Thymus (tissue), 14 donors: ENCODE measurements at places on chromosomes 1 and 21. TPM values are rescaled to one million over a fixed set of nuclear protein-coding genes. Genes with fewer than 3 reads are reported as not detected.

DNA sequence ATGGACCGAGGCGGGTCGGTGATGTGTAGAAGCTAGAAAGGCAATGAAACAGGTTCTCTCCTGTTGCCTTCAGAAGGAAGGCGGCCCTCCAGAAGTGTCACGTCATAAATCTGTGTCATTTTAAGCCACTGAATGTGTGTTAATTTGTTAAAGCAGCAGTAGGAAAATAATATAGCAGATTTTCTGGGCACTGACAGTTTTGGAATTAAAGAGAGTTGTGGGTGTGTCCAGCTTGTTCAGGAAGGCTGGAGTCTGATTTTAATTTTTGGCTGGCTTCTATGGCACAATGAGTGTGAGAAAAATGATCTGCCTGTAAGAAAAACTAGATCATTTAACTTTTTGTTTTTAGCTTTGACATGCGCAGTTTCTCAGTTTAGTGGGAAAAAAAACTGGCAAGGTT lies 177.3 kb downstream of the EDEM3 start:
- DNase-seq = no peak

DNA sequence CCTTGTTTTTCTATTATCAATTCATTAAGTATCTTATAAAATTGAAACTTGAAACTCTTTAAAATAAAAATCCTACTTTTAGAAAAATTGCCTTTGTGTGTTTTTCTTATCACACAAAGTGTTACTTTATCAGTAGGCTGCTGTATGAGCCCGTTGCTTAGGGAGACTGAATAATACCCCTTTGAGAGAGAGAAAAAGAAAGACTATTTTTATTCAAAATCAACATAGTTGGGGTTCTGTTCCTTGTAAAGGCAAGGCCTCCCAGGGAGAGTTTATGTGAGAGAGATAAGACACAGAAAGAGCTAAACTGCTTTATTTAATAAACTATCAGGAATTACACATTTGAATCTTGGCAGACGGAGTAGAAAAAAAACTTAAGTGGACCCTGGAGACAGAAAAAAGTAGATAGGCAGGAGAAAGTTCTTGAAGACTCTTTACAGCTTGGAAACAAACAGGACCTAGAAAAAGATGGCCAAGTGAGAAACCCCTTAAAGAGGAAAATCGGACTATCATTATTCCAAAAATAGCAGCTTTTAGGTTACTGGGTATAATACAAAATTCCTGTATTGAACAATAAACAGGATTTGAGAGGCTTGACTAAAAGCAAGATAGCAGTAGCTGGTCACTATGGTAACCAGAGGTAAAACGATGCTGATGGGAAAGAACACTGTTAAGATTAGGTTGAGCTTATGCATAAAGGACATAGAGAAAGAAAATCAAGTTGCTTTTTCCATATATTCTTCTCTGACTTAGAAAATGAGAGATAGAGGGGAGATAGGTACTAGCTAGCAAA lies 170.9 kb downstream of the LRRC7 start:
- no peak for DNase-seq

Gene TMPRSS15
- total RNA-seq = under 0.01 TPM

Gene PRAMEF11
- total RNA-seq = not detected

DNA sequence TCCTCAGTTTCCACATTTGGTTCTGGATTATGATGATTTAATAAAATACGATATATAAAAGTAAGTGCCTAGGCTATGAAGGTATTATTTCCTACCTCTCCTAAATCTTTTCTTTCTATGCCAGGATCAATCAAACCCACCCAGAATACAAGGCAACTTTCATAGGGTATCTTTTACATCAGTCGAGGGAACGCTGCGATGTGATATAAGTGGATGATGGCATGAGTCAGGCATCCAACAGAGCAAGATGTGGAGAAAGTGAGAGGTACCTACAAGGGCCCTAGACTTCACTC lies 781 bp downstream of the TTLL7 start:
- no peak for DNase-seq

DNA sequence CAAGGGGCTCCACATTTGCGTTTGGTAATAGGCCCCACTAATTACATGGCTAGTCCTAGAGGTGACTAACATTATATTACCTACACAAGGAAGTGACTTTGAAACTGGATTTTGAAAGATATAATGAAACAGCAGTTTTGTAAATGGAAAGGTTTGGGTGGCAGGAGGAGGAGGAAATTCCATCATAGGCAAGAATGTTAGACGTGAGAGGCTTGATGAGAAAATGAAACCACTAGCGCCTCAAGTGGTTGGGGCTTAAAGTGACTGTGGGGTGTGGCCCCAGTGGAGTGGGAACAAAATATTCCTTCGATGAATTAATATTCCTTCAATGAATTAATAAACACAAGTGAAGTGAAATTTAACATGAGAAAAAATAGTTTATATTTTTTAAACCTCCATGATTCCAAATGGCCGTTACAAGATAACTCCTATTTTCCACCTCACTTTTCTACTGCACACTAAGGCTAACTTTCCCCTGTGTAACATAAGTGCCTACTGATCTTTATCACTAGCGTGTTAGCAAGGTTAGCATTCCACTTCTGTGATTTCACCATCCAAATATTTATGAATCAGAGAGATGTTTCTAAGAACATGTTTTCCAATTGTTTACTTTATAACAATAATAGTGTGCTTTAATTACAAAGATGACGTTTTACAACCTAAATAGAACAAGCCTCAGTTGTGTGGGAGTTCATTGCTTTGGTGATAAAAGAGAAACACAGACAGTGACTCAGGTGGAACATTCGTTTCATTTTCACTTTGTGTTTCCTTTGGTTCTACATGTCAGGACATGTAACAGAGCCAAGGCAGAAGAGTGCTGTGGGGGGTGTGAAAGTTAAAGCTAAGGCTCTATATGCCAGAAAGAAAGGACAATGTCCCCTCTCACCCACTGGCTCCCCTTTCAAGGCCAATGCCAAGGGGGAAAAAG lies 12.5 kb upstream of the ATF3 start:
- DNase-seq = peak; percentile 61

DNA sequence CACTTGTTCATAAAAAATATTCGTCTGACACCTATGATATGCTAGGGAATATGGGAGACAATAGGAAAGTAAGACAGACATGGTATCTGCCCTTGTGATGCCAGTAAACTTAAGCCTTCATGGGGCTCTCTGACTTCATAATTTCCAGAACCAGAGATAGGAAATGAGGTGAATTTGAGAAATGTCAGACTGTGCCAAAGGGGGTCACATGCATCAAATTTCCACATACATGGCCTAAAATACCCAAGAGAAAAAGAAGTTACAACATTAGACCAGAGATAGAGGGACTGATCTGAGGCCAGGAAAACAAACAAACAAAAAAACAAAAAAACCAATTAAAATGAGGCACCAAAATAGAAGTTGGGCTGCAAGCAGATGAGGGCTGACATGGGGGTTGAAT lies 75.7 kb downstream of the DISC1 start:
- DNase-seq = no peak

GRCh38 chr1:50735443-50735842 lies 224.6 kb downstream of the FAF1 start:
- no peak for DNase-seq

DNA sequence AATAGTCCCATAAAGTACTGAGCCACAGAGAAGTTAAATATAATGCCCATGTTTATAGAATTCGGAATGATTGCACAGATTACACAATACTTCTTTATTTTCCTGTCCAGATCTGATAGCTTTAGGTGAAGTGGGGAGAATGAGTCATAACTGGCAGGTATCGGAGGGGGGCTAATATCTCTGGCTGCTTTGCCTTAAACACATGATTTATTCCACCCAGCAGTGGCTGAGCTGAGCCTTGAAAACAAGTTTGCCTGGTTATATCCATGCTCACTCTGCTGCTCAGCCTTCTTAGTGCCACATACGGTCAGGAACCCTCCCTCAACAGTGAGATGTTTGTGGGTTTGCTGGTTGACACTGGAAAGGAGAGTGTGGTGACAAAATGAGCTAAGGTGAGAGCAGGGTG lies 119.7 kb upstream of the ZNF648 start:
- no peak for DNase-seq

Gene EPHX1
- 9.3 TPM for total RNA-seq
